GM23248 (cell line): ENCODE measurements at places on chromosomes 4 and X. TPM values are rescaled to one million over a fixed set of nuclear protein-coding genes. Genes with fewer than 3 reads are reported as not detected.
A peak's percentile ranks its signal among the peaks of the same experiment; 100 is the strongest.

Gene SULT1B1
- total RNA-seq, result 2.6 TPM in 1 of 2 replicates, not detected in the other

Gene CRLF2
- not detected in 2 replicates for total RNA-seq

Gene TLR3
- 0.38 and 0.54 TPM in 2 replicates for total RNA-seq

DNA sequence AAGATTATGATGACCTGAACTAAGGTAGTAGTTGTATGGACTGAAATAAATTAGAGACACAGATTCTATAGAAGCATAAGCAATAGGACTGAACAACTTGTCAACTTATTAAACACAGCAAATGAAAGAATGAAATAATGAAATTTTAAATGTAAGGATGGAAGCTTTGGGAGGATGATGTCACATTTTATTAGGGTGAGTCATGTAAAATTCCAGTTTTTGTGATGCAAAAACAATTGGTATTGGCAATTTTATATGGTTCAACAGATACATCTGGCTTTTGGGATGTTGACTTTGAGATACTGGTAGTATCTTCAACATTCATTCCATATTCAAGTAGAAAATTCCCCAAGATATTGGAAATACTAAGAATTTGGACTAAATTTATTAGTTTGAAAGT, 72.7 kb upstream of the IL15 start:
- H3K36me3 ChIP-seq, result no peaks in the 10 kb centered on the region
- no peaks in the 10 kb centered on the region for H3K27me3 ChIP-seq
- peaks cover 8% of the 10 kb centered on the region; the same call in 1 of the 2 replicates for H3K4me1 ChIP-seq
- no peak overlapping the region for H3K4me3 ChIP-seq

- H3K4me3 ChIP-seq, result no peak overlapping the region
- H3K4me1 ChIP-seq, result peaks cover 3% of the 10 kb centered on the region; the same call in 1 of the 2 replicates
- H3K27ac ChIP-seq, result no peak overlapping the region
- no peak for DNase-seq
- H3K36me3 ChIP-seq, result no peaks in the 10 kb centered on the region
Measured at GRCh38 chr4:1576304-1576960, 107.7 kb downstream of the FAM53A start.

DNA sequence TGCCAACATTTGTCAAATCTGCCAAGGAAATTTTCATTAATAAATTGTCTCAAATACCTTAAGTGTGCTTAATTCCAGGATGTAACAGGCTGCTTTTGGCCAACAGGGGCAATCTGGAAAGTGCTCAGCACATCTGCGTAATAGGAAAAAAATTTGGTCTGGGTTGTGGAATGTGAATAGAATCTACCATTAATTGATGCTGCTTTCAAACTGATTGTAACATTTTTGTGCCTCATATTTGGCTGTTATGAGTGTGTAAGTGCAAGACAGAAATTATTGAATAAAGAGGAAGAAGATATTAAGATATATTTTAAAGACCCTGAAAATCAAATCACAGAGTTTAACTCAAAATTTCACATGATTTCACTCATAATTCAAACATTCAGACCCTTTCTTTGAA, 41.1 kb downstream of the REELD1 start:
- H3K36me3 ChIP-seq, result no peaks in the 10 kb centered on the region
- no peaks in the 10 kb centered on the region for H3K27me3 ChIP-seq
- peaks cover 22% of the 10 kb centered on the region for H3K4me1 ChIP-seq
- peak; percentile 72 for DNase-seq
- H3K4me3 ChIP-seq, result no peak overlapping the region
- H3K27ac ChIP-seq, result peak overlapping the region; percentile 41

GRCh38 chr4:117577686-117578311, 456.5 kb upstream of the NDST3 start:
- H3K27me3 ChIP-seq, result no peaks in the 10 kb centered on the region
- H3K36me3 ChIP-seq, result no peaks in the 10 kb centered on the region

GRCh38 chr4:96677499-96677898, 837.6 kb downstream of the PDHA2 start:
- DNase-seq, result no peak
- H3K36me3 ChIP-seq, result no peaks in the 10 kb centered on the region
- no peak overlapping the region for H3K27ac ChIP-seq
- H3K4me3 ChIP-seq, result no peak overlapping the region
- H3K4me1 ChIP-seq, result no peaks in the 10 kb centered on the region
- no peaks in the 10 kb centered on the region for H3K27me3 ChIP-seq

GRCh38 chrX:1933964-1934363, 319.1 kb downstream of the ASMT start:
- H3K4me1 ChIP-seq, result no peaks in the 10 kb centered on the region
- DNase-seq, result no peak
- no peak overlapping the region for H3K4me3 ChIP-seq
- H3K27ac ChIP-seq, result no peak overlapping the region

DNA sequence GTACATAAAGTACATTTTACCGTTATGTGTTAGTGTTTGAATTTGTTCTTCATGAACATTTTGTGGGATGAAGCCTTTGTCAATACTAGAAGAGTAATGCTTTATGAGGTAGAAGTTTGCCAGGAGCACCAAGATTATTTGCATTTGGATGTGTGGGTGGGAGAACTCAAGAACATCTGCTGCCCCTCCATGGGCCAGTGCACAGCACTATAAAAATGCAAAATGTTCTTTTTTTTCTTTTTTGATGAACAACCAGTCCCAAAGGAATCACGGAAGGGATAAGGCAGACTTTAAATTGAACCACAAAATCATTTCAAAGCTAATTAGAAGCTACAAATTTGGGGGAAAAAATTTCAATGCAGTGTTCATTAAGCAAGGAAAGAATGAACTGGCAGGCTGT, 300.3 kb upstream of the NWD2 start:
- no peak overlapping the region for H3K4me3 ChIP-seq
- H3K4me1 ChIP-seq, result no peaks in the 10 kb centered on the region
- H3K27ac ChIP-seq, result no peak overlapping the region
- DNase-seq, result no peak
- H3K27me3 ChIP-seq, result no peaks in the 10 kb centered on the region

DNA sequence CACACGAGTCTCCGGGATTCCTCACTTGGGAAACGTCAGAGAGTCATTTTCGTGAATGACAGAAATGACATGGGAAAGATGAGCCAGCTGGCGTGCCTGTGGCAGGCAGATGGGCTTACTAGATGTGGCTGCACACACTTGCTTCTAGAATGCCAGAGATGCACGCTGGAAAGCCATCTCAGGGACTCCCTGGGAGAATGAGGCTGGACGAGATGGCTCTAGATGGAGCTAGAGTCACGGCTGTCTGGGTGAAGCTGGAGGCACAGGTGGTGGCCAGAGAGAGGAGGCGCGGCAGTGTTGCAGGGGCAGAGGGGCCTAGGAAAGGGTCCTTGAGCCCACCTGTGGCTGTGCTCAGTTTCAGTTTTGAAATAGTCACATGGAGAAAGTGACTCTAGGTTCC, 26.0 kb downstream of the TKTL1 start:
- H3K4me1 ChIP-seq, result no peaks in the 10 kb centered on the region
- peak; percentile 20 for DNase-seq
- H3K27me3 ChIP-seq, result no peaks in the 10 kb centered on the region; the same call in 1 of the 2 replicates
- H3K4me3 ChIP-seq, result no peak overlapping the region
- no peaks in the 10 kb centered on the region for H3K36me3 ChIP-seq

- H3K36me3 ChIP-seq, result no peaks in the 10 kb centered on the region
- H3K4me1 ChIP-seq, result no peaks in the 10 kb centered on the region; the same call in 1 of the 2 replicates
- H3K4me3 ChIP-seq, result no peak overlapping the region
- no peaks in the 10 kb centered on the region for H3K27me3 ChIP-seq
Measured at GRCh38 chrX:132657876-132658275, 169.0 kb upstream of the MBNL3 start.
